Activated T-cell treated with anti-CD3 and anti-CD28 coated beads, Interleukin-2, amount 50 U/mL, for 72 hours (primary cell): ENCODE measurements at places on chromosomes 7 and 10.
A peak's percentile ranks its signal among the peaks of the same experiment; 100 is the strongest.

- peak; percentile 46 for DNase-seq
These were observed 8.5 kb downstream of the ZDHHC16 start for GRCh38 chr10:97454330-97455036.

DNA sequence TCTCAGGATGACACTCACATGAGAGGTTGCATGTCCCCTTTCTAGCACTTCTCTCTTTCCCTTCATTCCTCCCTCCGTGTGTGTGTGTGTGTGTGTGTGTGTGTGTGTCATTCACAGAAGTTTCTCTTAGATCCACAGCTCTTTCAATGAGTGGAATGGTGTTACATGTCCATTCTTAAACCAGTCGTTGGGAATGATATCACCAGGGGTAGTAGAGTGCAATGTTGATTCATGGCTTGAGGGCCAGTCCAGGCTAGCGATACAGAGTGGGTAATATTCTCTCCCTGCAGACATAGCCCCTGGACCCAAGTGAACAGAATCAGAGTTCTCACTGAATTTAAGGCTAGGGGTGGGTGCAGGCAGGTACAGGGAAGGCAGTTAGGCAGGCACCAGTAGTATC lies 187.8 kb downstream of the SDK1 start:
- no peak for DNase-seq

DNA sequence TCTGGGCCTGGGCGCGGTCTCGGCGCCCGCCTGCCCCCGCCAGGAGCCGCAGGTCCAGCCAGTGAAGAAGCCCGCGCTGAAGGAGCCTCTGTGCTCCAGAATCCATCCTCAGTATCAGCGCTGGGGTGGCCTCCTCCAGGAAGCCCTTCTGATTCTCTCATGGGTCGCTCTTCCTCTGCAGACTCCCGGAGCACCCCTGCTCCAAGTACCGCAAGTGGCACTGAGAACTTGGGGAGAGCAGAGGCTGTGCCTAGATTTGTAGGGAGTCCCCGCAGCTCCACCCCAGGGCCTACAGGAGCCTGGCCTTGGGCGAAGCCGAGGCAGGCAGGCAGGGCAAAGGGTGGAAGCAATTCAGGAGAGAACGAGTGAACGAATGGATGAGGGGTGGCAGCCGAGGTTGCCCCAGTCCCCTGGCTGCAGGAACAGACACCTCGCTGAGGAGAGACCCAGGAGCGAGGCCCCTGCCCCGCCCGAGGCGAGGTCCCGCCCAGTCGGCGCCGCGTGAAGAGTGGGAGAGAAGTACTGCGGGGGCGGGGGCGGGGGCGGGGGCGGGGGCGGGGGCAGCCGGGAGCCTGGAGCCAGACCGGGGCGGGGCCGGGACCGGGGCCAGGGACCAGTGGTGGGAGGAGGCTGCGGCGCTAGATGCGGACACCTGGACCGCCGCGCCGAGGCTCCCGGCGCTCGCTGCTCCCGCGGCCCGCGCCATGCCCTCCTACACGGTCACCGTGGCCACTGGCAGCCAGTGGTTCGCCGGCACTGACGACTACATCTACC lies at the start of gene ALOX5:
ALOX5 (plus strand) TSS at position 641 of the 774 bp plus-strand sequence; CDS start at position 705, 64 bp downstream.
- peak; percentile 22 for DNase-seq

DNA sequence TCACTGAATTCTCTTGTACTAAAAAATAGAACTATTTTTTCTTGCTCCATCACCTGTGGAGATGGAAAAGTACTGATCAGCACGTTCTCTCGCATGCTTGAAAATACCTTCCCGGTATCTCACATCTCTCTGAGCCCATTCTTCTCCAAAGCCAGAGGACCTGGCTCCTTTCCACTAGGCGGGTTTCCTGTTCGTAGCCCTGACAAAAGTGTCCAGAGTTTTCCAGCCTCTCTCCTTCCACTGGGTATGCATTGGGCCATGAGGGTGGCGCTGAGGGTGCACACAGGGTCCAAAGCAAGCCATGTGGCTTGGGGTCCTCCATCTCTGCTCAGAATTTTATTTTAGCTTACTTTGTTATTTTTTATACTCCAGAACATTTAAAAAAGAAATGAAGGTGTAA lies 16.3 kb upstream of the SRGN start:
- no peak for DNase-seq

- no peak for DNase-seq
These were observed 43.5 kb downstream of the ST8SIA6 start for GRCh38 chr10:17410907-17411306.

GRCh38 chr10:132004052-132004451 lies 22.3 kb upstream of the BNIP3 start:
- no peak for DNase-seq

DNA sequence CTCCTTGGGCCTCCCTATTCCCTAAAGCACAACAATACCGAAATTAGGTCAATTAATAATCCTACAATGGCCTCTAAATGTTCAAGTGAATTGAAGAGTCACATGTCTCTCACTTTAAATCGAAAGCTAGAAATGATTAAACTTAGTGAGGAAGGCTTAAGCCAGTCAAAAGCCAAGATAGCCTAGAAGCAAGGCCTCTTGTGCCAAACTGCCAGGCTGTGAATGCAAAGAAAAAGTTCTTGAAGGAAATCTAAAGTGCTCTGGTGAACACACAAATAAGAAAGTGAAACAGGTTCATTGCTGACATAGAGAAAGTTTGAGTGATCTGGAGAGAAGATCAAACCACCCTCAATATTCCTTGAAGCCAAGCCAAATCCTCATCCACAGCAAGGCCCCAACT lies 57.2 kb downstream of the SLC29A4 start:
- DNase-seq, result no peak

DNA sequence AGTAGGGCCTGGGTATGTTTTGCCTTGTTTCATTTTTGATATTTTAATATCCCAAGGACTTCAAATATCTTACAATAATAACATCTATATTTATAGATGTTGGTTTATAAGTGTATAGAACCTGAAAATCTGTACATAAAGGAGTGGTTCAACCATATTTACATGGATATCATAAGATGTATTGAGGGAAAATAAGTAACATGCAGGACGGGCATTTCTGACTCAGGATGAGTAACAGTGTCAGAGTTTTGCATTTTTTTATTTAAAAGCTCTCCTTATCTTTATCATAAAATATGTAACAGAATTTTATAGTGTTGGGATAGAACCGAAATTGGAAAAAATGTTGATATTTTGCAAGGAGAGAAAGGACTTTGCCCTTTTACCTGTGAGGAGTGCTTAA lies 1438.7 kb downstream of the REEP3 start:
- DNase-seq, result no peak

DNA sequence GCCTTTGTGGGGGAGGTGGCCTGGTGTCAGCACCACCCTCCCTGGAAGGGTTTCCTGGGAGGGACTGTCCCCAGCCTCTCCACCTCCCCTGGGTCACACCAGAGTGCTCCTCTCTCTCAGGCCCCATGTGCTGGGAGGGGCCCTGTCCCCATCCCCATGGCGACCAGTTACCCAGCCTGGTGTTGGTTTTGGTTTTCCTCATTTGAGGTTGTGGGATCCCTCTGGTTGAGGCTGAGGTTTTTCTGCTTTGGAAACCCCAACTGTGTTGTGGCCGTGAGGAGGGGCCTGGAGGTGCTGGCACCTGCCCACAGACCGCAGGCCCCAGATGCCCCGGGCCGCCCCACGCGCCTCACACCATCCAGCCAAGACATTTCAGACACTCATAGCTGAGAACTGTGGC lies 106.3 kb downstream of the GRK5 start:
- DNase-seq, result peak; percentile 89

GRCh38 chr10:112082120-112082519 lies 101.4 kb downstream of the GPAM start:
- DNase-seq, result no peak

- no peak for DNase-seq
These were observed 122.9 kb downstream of the SAMD9 start for GRCh38 chr7:92994901-92995300.

DNA sequence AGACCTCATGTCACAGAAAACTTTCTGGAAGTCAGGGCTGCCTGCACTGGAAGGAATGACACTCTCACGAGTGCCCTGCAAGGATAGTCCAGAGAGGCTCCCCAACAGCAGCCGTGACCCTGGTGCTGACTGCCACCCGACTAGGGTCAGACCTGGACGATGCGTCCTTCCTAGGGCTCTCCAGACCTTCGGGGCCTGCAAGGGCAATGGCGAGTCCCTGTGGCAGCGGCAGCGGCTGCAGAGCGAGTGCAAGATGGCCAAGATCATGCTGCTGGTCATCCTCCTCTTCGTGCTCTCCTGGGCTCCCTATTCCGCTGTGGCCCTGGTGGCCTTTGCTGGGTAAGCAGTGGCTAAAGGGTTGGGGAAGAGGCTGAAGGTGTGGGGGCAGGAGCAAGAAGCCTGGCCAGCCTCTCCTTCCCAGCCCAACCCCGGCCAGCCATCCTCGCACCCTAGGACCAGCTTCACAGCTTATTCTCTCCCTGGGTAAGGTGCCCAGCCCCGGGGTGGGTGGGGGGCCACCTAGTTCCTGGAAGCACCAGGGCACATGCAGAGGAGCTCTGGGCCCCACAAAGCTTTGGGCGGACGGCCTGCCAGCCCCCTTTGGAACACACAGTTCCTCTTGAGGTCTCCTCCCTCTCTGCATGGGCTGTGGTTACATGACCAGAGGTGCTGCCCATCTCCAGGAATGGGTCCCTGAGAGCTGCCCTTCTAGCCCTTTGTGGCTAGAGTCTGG lies 5.5 kb downstream of the OPN4 start:
- DNase-seq, result no peak

- DNase-seq, result no peak
These were observed 5.9 kb downstream of the SCART1 start for GRCh38 chr10:133459454-133460207.

- no peak for DNase-seq
These were observed 100.3 kb downstream of the PAXIP1 start for GRCh38 chr7:154902600-154903082.

DNA sequence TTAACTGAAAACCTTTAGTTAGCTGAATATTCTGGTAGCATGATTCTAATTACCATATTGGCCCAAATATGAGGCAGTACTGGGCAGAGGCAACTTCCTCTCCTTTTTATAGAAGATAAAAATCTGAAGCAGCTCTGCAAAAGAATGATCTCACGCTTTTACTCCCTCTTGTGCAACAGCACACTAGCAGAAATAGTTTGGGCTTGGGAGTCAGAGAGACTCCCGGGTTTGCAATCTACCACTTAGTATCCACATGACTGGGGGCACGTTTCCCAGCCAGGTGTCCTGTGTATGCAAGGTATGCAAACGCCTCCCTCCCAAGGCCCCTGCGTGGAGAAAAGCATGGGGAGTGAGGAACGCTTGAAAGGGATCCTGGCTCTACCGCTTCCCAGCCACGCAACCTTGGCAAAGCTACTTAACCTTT lies 47.2 kb upstream of the RHEB start:
- DNase-seq, result no peak

DNA sequence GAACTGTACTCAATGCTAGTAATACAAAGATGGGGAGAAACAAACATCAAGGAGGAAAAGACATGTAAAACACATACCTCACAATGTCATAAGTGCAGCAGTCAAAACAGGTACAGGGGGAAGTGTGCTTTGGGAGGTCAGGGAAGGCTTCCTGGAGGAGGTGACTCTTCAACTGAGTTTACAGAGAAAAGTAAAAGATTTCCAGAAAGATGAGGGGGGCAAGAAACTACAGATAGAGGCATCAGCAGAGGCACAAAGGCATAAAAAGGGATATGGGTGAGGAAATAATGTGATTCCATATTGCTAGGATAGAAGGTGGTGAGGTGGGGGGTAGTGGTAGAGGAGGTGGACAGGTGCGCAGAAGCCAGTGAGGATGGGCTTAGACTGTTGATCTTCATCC lies 95.0 kb downstream of the LSM5 start:
- no peak for DNase-seq

GRCh38 chr10:112678987-112679386 lies 232.0 kb downstream of the VTI1A start:
- no peak for DNase-seq

GRCh38 chr7:81501220-81501619 lies 268.6 kb downstream of the HGF start:
- DNase-seq, result no peak

DNA sequence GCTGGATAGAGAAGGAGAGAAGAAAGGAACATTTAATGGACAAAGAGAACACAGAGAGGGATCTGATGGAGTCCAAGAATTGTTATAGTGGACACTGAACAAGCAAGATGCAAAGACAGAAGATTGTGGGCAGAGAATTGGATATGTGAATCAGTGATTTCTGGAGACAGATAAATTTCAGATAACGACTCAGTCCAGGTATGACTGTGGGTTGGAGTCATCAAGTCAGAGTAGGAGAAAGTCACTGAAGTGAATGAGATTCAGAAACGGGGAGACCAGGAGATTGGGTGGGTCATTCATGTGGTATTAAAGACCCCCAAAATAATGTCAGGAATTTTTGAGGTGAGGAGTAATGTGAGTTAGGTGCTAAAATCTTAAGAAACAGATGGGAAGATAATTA lies 23.0 kb downstream of the ASB4 start:
- DNase-seq, result no peak

DNA sequence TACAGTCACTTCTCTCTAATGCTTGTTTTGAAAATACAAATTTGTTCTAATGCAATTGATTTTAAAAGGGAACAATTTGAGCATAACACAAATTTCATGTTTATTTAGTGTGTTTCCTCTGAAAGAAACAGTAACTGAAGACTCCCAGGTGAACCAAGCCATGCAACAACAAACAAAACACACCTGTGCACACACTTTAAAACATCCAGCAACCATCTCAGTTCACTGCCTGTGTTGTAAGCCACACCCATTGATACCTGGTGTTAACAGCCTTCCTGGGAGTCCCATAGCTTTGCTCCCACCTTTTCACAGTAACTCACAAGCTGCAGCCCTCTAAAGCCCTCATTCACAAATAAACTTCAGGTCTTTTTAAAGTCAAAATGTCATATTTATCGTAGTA lies 89.3 kb downstream of the DOCK4 start:
- DNase-seq, result no peak

DNA sequence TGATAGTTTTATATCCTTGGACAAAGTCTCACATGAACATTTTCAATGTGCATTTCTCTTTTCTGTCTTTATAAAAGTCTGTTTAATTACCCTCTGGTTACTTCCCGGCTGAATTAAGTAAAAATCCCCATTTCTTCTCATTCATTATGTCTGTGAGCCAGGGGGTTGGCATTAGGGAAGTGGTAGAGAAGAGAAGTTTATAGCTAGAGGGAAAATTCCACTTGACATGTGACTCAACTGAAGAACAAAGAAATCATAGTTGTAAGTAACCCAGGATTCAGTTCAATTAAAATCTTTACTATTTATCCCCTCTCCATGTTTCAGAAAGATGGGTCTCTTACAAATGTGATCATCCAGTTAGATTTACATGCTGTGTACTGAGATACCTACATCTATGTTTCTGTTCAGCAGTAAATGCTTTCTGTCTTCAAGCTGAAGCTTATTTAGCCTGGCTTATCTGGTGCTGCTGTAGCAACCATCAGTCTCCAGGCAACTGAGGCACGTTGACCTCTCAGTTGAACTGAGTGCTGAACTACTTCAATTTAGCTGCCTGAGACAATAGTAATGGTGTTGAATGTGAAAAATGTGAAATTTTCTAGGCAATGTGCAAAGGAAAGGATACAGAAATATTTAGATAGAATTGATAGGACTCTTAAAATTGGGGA lies 181.6 kb downstream of the MLLT10 start:
- DNase-seq, result no peak

DNA sequence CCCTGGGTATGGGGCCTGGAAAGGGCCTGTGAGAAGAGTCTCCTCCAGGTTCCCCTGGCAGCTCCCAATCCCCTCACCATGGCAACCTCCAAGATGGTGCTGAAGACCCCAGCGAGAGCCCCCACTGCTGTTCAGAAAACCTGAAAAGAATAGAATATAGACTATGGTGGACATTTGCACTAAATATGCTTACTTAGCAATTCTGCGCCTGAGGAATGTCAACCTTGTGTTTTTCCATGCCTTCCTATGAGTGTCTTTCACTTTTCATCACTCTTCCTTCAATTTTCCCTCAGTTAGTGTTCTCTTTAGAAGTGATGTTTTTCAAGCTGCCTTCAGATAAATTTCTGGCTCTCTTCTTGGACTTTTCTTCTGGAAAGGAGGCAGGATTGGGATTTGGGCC lies 589.2 kb downstream of the LRMDA start:
- DNase-seq, result no peak
